Bone marrow (tissue), 2 donors: ENCODE measurements at places on chromosomes 6 and 20.
A peak's percentile ranks its signal among the peaks of the same experiment; 100 is the strongest.

DNA sequence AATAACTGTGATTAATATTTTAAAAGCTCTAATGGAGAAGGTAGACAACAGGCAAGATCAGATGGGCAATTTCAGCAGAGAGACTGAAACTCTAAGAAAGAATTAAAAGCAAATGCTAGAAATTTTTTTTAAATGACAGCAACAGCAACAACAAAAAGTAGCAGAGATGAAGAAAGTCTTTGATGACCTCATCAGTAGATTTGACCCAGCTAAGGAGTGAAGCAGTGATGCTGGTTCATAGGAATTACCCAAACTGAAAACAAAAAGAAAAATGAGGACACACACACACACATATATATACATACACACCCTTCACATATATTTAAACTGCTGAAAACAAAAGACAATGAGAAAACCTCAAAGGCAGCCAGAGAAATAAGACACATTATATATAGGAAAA, 197.6 kb upstream of the ARID1B start:
- no peak for DNase-seq

- peak; percentile 86 for DNase-seq
Measured at GRCh38 chr20:2814587-2815051, at the start of gene C20orf141. C20orf141 (plus strand) TSS chr20:2814987; CDS start chr20:2815185, 198 bp downstream.

DNA sequence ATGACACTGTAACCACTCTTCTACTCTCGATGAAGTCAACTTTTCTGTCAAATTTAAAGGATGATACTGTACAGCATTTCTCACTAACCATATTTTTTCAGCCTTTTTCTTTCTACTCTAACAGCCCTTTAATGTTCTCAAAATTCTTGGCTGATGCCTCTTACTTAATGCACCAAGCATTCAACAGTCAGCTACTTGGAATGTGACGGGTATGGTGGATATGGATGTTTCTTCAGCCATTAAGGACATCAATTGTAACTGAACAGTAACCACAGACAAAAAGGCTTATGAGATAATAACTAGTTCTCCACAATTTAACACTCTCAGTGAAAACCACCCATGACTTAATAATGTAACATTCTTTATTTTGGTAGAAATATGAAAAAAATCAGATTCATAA, 467.2 kb upstream of the ZNF337 start:
- DNase-seq: no peak

GRCh38 chr20:47392015-47392720, 35.7 kb upstream of the ZMYND8 start:
- DNase-seq: peak; percentile 74

DNA sequence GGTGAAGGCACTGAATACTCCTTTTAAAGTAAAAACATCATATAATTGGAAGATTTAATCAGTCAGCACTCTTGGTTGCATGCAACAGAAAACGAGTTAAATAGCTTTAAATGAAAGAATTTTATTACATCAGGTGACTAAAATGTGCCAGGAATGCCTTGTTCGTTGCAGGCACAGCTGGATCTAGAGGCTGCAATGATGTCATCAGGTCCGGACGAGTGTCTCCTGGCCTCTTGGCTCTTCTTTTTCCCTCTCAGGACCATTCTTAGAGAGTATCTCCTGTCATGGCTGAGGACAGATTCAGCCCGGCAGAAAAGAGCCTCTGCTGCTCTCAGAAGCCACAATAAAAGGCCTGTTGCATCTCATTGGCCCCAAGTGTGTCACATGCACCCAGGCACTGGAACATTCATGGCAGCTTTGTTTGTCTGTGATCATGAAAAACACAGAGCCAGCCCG, 510.7 kb upstream of the SULF2 start:
- no peak for DNase-seq

- DNase-seq: no peak
Measured at GRCh38 chr6:1963596-1963995, 281.8 kb downstream of the GMDS start.

DNA sequence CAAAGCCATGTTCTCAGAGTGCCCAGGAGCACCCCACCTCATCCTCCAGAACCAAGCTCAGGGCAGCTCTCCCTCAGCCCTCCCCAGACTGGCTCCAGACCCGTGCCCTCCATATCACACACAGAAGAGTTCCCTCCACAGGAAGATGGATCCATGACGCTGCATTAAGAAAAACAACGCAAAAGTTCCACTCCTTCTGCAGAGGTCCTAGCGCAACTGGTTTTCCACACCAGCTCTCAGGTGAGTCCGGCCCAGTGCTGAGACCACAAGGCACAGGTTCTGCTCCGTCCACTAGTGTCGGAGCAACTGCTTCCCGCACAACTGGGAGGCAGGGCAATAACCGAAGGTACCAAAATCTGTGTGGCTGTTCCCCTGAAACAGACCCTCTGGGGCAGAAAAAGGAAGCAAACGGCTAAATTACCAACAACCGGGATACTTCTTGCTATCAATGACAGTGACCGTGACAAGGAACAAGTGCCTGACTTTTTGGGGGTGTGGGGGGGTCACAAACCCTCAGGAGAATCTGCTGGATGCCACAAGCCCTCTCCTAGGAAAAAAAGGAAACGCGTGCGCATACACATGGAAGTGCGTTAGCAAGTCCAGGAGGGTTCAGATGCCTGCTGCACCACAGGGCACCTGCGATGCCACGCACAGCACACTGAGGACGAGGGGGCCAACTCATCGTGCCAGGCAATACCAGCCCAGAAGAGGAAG, 49.2 kb downstream of the MYH7B start:
- no peak for DNase-seq

GRCh38 chr6:72246926-72247325, 360.6 kb downstream of the RIMS1 start:
- no peak for DNase-seq

DNA sequence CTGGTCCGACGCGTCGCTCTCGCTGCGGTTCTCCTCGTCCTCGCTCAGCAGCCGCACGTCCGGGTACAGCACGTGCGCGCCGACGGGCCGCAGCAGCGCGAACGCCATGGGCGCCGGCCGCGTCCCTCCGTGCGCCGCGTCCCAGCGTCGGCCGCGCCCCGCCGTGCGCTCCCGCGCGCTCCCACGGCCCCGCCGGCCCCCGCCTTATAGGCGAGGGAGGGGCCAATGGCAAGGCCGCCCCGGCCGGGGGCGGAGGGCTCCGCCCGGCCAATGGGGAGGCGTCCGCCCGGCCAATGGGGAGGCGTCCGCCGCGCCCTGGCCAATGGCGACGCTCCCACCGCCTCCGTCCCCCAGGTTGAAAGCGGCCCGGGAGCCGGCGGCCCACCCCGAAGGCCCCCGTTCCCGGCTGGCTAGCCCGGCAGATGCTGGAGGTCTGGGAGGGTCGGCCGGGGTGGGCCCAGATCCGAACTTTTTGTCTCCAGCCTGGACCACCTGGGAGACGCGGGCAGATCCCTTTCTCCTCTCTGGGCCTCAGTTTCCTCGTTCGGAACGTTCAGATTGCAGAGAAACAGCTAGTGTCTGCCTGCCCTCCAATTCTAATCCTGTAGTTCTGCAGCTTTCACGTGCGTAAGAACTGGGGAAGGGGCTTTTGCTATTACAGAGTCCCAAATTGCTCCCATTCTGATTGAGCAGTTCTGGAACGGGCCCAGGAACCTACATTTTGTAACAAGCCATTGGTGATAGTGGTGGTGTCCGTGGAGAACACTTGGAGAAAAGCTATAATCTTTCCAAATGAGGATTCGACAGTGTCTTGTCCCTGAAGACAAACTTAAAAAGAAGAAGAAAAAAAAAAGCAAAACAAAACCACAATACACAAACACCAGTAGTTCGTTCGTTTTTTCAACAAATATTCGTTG, at the start of gene TCF15:
Gene TCF15, minus strand, starts transcription at position 180 of the 917 bp plus-strand sequence. Its CDS starts 72 bp downstream, at position 108.
- no peak for DNase-seq

- no peak for DNase-seq
Measured at GRCh38 chr6:5250911-5251310, 9.8 kb downstream of the LYRM4 start.

DNA sequence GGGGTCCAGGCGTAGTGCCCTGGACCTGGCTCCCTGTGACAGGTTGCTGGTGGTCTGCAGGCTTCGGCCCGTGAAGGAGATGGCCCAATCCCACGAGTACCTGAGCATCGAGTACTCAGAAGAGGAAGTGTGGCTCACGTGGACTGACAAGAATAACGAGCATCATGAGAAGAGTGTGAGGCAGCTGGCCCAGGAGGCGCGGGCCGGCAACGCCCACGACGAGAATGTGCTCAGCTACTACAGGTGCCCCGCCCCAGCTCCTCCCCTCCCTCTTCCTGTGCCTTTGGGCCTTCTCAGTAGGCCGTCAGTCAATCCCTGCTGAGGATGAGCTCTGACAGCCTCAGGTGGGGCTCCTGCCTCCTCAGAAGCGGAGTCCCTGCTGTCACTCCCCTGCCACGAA, 42.6 kb downstream of the UQCC2 start:
- DNase-seq: no peak

- no peak for DNase-seq
Measured at GRCh38 chr6:144075875-144076274, 19.5 kb downstream of the SF3B5 start.

DNA sequence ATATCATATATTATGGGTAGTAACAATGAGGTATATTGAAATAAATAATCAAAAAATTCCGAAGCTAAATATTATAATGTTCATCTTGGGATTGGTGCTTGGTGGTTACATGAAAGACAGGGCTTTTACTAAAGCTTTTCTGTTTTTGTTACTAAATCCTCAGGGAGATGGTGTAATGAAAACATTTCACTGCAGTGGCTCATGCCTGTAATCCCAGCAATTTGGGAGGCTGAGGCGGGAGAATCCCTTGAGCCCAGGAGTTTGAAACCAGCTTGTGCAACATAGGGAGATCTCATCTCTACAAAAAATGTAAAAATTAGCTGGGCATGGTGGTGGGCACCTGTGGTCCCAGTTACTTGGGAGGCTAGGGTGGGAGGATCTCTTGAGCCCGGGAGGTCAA, 42.9 kb downstream of the AFG1L start:
- no peak for DNase-seq

DNA sequence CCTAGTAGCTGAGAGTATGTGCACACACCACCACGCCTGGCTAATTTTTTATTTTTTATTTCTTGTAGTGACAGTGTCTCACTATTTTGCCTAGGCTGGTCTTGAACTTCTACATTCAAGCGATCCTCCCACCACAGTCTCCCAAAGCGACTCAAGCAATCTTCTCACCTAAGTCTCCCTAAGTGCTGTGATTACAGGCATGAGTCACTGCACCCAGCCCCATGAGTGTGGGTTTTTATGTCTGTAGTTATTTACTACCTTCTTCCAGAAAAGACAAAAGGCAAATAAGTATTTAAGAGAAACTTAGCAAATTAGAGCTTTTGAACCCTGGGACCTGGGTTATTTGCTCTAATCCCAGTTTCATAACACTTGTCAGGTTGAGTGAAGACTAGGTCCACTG, 92.3 kb upstream of the HCRTR2 start:
- DNase-seq: no peak

- DNase-seq: no peak
Measured at GRCh38 chr6:99333068-99333467, 16.4 kb downstream of the FAXC start.
